HuH-7.5 (cell line): ENCODE measurements at places on chromosomes 7 and 10.

GRCh38 chr10:89242345-89242684, 9.3 kb downstream of the LIPA start:
- no peak for DNase-seq

GRCh38 chr10:10630782-10631181, 386.9 kb upstream of the CELF2 start:
- no peak for DNase-seq

DNA sequence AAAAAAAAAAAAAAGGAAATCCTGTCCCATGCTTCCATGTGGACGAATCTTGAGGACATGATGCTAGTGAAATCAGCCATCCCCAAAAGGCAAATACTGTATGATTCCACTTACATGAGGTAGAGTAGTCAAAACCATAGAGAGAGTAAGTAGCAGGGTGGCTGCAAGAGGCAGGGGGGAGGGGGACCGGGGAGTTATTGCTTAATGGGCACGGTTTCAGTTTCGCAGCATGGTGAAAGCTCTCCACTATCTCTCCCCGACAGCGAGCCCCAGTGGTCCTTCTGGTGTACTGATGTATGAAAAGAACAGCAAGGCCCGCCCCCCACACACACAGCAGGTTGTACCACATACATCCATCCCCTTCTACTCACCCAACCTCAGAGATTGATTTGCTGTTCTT, 32.8 kb downstream of the NOD1 start:
- peak; percentile 19 for DNase-seq

DNA sequence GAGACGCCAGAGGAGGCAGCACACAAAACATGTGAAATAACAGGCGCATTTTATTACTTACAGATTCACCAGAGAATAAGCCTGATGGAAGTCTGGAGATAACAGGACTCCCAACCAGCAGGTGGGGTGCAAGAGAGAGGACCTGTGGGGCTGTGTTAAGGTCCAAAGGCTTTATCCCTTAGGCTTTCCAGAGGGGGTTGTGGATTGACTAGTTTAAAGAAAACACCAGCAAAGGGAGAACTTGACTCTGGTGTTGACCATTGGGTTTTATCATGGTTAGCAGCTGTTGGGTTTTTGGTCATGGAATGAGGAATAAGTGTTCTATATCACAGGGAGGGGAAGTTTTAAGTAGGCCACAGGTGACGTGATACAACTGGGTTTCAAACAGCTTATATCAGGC, 1.6 kb upstream of the CRPPA start:
- DNase-seq: no peak

DNA sequence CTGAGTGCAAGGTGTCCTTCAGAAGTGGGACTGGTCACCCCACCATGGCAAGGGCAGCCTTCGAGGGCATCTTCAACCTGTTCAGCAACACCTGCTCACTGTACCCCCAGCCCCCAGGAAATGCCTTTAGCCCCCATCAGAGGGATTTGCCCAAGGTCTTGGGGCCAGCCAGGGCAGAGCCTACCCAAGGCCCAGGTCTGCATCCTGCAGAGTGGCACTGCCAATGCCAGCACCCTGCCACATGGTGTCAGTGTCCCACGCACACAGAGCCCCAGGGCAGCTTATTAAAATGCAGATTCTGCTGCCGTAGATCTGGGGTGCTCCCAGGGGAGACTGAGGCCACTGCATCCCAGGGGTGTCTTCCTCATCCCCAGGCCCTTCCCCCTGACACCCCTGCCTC, 106.2 kb upstream of the KCTD7 start:
- no peak for DNase-seq

DNA sequence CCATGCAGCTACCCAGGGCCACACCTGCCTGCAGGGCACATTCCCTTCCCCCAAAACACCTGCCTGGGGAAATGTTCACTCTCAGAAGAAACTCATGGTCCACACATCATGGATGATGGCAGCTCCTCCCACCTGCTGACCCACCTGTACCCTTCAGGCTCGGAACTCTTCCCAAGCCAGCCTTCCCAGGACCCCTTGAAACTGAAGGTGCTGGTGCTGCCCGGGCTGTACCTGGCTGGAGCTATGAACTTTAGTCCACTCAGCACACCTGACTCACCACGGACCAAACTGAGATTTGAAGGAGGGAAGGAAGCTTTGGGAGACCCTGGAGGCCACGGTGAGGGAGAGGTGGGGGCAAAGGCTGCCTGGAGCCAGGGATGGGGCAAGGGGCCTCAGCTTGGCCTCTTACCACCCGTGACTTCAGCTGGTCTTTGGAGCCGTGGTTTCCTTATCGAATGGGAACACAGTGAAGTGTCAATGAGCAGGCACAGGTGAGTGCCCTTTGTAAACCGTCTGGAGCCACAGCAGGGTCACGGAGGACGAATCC, 30.1 kb upstream of the INPP5A start:
- no peak for DNase-seq
